ENCODE measurements at places on chromosomes 3 and 15.

GRCh38 chr3:61862614-61863289, 301.4 kb downstream of the PTPRG start:
- DNase-seq: no peak

GRCh38 chr15:36313736-36314280, 265.6 kb upstream of the CDIN1 start:
- no peak for DNase-seq

- no peak for DNase-seq
These were observed 124.6 kb upstream of the GBE1 start for GRCh38 chr3:81886081-81886480.

DNA sequence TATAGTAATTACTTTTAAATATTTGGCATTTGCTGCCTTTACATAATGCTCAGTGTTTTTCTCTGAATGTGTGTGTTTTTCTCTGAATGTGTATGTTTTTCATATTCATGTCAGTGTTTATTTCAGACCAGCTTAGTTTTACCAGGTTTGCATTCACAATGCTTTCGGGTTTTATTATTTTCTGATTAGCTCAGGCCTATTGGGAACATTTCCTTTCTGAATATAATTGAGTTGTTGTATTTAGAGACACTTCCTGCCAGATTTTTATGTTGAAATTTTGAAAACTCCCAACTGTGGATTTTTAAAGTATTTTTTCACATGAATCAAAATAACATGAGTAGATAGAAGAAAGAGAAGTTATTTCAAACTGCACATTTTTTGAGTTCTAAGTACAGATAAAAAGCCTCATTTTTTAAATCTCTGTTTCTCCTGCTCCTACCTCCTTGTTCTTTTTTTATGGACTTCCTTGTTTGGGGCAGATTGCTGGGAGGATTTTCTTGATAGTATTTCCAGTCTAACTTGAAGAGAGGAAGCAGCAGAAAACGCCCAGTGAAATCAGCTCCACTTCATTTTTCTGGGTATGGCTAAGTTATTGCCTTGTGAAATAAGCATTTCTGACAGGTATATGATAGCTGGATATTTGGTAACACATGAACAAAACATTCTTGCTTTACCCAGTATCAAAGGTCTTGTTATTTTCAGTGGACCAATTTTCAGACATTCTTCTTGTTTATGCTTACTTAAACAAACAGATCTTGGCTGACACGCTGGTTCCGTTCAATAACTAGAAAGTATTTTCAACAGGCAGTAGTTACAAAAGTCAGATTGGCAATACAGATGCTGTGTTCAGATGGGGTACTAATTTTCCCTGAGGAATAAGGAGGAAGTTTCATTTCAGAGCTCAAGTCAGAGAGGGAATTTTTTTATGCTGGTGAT, 70.7 kb downstream of the RIOX2 start:
- DNase-seq: no peak

DNA sequence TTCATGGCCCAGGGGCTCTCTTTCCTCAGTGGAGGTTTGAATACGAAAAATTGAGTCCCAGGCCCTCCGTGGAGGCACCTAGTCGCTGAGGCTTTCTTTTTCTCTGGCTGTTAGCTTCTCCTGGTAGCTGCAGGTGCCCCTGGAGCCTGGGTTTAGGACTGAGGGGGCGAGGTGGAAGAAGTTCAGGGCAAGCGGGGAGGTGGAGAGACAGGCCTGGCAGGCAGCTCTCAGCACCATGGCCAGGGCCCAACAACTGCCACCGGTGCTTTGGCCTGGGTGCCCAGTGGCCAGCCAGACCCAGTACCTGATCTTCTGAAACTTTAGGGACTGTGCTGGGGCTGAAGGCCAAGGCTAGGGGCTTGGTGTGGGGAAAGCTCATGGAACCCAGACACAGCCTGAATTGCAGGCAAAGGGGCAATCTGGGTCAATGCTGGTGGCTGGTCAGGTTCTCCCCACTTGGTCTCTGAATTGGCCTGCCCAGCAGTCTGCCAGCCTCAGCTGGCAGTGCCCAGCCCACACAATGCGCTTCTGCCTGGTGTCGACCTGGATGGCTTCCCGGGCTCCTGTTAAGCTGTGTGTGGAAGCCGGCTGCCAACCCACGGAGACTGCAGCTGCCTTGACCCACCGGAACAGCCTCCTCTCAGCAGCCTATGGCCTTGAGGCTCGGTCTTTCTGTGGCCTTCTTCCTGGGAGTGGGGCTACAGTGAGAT, 30.3 kb upstream of the POLG start:
- no peak for DNase-seq

DNA sequence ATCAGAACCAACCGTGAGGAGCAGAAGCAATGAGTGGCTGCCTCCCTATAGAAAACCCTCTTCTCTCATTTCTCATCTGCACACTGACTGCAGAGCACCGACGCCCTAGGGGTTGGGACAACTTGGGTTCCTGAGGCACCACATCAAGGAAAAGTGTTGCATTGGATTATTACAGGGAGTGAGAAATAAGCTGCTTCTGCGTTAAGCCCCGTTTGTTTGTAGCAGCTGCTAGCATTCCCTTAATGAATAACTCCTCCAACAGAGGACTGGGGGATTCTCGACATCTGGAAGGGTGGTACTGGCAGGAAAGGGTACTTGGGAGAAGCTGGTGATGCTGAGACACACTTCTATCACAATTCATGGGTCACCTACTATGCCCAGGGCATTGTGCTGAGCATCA, 25.3 kb upstream of the AGBL1 start:
- no peak for DNase-seq

DNA sequence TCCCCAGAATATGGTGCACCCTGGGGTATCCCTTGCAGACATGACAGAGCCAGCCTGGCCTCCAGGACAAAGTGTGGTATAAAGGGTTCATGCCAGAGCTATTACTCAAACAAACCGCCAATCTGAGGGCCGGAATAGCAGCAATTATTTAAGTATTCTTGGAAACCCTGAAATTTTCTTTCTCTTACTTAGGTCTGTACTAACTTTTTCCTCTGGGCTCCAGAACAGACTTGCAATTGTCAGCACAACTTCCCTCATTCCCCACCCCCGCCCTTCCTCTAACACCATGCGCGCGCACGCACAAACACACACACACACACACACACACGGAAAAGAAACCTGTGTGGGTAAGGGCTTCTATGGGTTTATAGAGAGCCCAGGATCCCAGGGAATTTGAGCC, 56.3 kb downstream of the ISG20 start:
- DNase-seq: no peak

- DNase-seq: peak; percentile 53
These were observed 639 bp downstream of the NIPA1 start for GRCh38 chr15:22786868-22787698.

GRCh38 chr15:38666865-38667510, 102.4 kb upstream of the RASGRP1 start:
- DNase-seq: no peak

DNA sequence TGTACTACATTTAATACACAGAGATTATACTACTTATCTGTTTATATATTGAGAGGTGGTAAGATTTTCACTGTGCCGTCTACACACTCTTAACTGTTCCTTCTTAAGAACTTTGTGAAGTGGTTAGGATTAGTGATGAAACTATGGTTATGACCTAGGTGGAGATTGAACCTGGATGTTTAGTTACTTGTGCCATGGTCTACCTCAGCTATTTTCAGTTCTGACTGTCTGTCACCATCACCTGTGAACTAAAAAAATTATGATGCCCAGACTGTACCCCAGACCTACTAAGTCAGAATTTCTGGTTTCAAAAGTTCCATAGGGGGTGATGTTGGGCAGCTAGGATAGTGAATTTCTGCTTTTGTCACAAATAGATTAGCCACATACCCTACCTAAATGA, 6.4 kb downstream of the RASA2 start:
- DNase-seq: no peak

DNA sequence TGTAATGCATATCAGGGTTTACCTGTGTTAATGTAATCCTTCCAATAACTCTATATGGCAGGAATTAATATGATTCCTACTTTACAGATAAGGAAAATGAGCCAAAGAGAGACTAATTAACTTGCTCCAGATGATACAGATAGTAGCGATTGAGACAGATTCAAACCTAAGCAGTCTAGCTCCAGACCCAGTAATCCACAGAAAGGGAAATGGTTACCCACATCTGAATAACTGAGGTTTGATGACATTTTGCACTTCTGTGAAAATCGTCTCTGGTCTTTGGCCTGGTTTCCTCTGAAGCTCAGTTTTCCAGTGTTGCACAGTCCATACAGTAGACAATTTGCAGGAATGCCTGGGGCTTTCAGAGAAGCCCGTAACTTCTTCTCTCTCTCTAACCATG, 177.1 kb upstream of the UMPS start:
- no peak for DNase-seq

- peak; percentile 43 for DNase-seq
These were observed 152.6 kb downstream of the BBX start for GRCh38 chr3:107675233-107675900.

DNA sequence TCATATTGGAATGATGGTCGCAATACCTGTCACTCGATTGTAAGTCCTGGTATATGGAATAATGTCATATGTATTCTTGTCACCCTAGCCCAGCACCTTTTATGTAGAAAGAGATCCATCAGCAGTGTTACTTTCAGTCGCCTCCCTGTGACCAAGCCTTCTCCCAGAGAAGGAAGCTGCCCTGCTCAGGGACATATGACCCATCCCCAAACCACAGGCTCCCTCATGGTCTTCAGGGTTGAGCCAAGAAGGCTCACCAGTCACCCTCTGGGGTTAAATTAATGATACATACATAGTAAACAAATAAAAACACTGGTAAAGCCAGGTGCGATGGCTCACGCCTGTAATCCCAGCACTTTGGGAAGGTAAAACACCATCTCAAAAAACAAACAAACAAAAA, 4.6 kb upstream of the MFGE8 start:
- no peak for DNase-seq

GRCh38 chr3:152258448-152259393, 10.0 kb upstream of the MBNL1 start:
- no peak for DNase-seq

- no peak for DNase-seq
These were observed 67.0 kb downstream of the SETD2 start for GRCh38 chr3:47096959-47097358.

- DNase-seq: no peak
These were observed 168.9 kb downstream of the RAP2B start for GRCh38 chr3:153330901-153331300.

GRCh38 chr15:51576286-51576850, 46.2 kb downstream of the DMXL2 start:
- no peak for DNase-seq

DNA sequence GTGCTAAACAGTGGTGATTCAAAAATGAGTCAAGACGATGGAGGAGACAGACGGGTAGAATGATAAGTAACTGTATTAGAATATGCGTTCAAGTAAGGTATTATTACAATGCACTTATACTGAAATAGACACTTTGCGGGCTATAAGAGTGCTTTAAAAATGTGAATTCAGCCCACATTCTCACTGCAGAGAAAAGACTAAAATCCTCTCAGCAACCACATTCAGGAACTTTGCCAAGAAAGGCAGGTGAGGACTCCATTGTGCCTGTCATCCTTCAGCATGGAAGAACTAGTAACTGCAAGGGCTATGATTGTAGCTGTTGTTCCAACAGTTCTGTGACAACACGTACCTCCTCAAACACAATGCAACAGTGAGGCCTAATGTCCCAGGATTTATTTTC, 272.0 kb downstream of the RORA start:
- no peak for DNase-seq

- DNase-seq: no peak
These were observed 1099.7 kb upstream of the CFAP20DC start for GRCh38 chr3:60149501-60149900.

- no peak for DNase-seq
These were observed 31.3 kb downstream of the NOX5 start for GRCh38 chr15:69045802-69046201.

GRCh38 chr3:15500107-15500724, 21.3 kb downstream of the COLQ start:
- no peak for DNase-seq

DNA sequence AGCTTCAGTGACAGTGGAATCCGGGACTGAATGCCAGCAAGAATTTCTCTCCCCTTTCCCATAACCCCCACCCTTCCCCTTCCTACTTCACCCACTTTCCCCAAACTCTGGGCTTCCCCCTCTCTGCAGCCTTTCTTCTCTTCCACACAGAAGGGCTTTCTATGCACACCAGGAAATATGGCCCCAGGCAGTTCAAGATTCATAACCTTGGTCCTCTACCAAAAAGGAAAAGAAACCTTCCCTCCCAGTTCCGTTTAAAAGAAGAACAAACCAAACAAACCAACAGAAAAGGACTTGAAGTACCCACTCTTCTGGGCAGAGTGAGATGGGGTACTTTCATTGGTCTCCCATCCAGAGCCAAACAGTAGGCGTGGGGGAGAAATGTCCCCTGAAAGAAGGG, 68.8 kb upstream of the ABHD2 start:
- no peak for DNase-seq

GRCh38 chr3:184237211-184237610, 7.8 kb downstream of the VWA5B2 start:
- DNase-seq: no peak

DNA sequence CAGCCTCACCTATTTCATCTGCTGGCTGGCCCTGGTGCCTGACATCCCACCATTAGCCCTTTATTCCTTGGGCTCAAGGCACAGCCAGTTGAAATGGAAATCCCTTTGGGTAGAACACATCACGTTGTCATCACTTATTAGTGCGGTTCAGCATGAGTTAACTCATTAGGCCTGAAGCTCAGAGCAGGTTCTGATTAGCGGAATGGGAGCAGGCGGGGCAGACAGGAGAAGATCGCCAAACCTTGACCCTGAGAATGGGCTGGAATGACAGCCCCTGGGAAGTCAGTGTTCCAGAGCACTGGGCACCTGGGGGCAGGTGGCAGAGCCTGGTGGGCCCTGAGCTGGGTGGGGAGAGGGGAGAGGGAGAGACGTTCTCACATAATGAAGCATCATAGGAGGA, 5.8 kb downstream of the ITGA11 start:
- DNase-seq: no peak

GRCh38 chr15:58410353-58410752, 21.4 kb upstream of the LIPC start:
- DNase-seq: no peak

GRCh38 chr15:91611561-91612323, 241.8 kb upstream of the SLCO3A1 start:
- no peak for DNase-seq

GRCh38 chr3:68893600-68894239, 38.6 kb downstream of the TAFA4 start:
- DNase-seq: no peak

DNA sequence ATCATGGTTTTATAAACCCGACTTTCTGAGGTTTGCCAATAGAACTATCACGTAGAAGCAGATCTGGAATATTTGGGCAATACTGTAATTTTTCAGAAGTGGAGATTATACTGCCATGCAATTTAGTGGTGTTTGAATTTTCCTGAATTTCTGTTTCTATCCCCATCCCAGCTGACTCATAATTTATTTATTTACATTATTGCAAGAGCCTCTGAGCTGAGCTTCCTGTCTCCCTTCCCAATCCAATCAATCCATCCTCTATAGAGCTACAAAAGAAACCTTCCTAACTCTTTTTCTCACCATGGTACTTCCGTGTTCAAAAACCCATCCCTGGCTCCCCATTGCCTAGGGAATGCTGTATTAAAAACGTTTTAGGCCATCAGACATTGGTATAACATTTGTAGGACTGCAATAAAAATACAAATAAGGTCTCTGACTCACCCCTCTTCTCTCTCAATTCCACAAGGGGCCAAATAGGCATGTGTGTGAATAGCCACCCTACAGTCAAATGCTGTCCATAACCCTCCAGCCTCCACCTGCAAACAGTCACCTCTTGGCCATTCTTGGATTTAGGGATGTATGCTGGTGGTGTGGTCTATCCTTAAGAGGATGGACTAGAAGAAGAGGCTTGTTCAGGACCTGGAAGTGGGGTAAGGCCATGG, 190.7 kb downstream of the CD47 start:
- DNase-seq: no peak

Data from memory B cell (primary cell).